Left cardiac atrium (tissue), 4 donors: ENCODE measurements at places on chromosomes 7 and 10. TPM values are rescaled to one million over a fixed set of nuclear protein-coding genes. Genes with fewer than 3 reads are reported as not detected.

DNA sequence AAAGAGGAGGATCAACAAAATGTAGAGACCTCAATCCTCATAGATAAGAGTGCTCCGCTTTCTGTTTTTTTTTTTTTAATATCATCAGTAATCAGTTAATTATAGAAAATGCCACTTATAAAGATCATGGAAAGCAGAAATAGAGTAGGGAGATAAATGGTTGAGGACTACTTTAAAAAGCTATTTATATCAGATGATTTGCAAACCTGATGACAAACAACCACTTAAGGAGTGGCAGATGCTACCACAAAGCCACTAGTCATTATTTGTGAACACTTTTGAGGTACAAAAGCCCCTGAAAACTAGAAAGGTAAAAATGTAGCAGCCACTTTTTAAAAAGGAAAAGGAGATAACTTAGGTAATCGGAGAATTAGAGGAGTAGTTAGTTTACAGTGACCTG is 99.0 kb upstream of the CYP26C1 start:
- DNase-seq = no peak

DNA sequence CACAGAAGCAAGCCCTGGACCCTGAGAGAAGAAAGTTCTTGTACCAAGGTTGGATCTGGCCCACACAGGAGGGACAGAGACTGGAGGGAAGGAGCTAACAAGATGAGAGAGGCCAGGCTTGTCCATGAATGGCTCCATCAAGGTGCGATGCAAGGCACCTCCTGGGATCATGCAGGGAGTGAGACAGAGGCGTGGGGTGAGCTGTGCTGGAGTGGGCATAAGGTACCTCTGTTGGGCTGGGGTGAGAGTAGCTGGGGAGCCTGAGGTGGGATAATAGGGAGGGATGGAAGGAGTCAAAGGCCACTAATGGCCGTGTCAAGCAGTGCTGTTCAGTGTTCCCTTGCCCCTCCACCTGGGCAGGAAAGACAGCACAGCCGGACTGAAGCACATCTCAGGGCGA is 9.9 kb downstream of the TMEM72 start:
- no peak for DNase-seq

- peak; percentile 18 for DNase-seq
Measured at GRCh38 chr10:132465193-132465888, 68.3 kb downstream of the PWWP2B start.

DNA sequence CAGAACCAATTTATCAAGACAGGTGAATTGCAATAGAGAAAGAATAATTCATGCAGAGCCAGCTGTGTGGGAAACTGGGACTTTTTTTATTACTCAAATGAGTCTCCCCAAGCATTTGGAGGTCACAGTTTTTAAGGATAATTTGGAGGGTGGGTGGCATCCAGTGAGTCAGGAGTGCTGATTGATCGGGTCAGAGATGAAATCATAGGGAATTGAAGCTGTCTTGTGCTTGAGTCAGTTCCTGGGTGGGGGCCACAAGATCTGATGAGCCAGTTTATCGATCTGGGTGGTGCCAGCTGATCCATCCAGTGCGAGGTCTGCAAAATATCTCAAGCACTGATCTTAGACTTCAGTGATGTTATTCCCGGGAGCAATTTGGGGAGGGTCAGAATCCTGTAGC is 9.9 kb upstream of the MYO1G start:
- DNase-seq = no peak

DNA sequence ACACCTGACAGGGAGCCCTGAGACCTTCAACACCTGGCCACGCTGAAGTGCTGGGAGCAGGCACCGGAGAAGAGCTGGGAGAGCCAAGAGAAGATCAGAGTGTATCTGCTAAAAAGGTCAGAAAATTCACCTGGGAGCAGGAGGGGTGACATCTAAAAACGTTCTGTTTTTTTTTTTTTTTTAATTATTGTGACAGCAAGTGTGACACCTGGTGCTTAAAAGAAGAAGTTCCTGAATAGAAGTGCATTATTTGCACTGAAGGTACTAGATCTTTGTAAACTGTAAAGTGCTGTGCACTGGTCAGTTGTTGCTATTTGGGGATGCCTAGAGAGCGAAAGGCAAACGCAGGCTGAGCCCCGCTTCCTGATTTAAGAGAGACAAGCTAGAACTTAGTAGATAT is 422.0 kb downstream of the PLXNA4 start:
- DNase-seq = no peak

GRCh38 chr10:101011517-101012423 is 12.2 kb downstream of the LZTS2 start:
- peak; percentile 29 for DNase-seq

Gene ELN
- total RNA-seq = 166 TPM

Gene ADCY1
- total RNA-seq = 7.4 TPM

GRCh38 chr7:36300696-36301350 is 88.8 kb upstream of the ANLN start:
- DNase-seq = peak; percentile 40

DNA sequence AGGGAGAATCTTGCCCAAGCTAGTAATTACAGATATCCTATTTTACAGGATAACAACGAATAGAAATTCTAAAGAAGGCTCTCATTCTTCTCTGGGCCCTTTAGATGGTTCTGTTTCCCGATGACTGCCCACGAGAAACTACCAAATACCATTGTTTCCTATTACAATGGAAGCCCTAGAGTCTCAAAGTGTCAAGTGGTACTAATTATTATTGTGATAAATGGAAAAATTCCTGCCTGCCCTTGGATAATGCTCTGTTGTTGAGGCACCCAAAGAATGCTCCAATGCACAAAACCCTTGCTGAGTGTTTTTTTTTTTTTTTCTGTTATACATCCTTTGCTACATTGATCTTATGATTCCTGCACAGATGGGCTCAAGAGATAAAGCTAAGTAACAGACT is 504.5 kb downstream of the XPNPEP1 start:
- no peak for DNase-seq

GRCh38 chr10:30219971-30220751 is 128.9 kb downstream of the MTPAP start:
- DNase-seq = no peak

GRCh38 chr7:46764100-46764936 is 817.6 kb downstream of the TNS3 start:
- peak; percentile 52 for DNase-seq

- peak; percentile 41 for DNase-seq
Measured at GRCh38 chr7:47304727-47305719, 276.9 kb downstream of the TNS3 start.

DNA sequence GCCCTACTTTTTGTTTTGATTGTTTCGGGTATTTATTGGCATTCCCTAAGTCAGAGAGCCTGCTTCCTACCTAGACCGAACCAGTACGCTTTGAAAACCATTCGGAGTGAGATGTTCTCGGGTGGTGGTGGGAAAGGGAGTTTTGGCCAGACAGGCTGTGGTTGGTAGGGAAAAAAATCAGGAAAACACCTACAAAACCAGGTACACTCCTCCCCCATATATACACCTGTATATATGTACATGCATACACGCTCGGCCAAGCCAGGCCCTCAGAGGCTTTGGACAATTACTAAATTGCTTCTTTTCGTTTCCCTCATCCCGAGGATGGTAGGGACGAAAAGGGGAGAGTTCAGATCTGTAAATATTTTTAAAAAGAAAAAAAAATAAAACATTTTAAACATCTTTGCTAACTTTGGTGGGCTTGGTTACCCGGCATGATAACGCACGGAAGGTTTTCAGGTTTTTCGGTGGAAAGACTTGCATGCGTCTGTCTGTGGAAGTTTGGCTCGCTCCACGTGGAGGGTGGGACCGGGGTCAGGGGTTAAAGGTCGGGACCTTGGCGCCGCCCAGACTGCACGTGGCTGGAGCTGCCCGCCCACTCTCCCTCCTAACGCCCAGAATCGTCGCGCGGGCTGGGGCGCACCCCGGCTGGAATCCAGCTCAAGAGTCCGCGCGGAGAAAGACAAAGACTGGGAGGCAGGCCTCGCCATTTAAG is 2.5 kb downstream of the HMX2 start:
- no peak for DNase-seq

- DNase-seq = no peak
Measured at GRCh38 chr7:37540917-37541316, 92.3 kb upstream of the ELMO1 start.

DNA sequence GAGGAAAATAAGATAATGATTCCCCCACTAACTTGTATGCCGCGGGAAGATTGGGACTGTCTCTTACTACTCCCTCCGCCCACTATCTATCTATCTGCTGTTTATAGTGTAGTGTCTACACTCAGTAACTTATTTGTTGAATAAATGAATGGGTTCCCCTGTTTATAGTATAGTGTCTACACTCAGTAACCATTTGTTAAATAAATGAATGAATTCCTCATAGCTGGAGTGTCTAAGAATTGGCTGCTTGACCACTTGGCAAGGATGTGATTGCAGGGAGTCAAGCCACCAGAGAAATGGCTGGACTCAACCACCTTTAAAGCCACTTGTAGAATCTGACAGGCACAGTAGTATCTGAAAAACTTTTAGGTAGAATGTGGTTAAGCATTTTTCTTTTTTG is 147.1 kb downstream of the TRIL start:
- DNase-seq = no peak

- no peak for DNase-seq
Measured at GRCh38 chr7:20352573-20353306, 22.0 kb downstream of the ITGB8 start.

GRCh38 chr10:110612087-110612486 is 32.0 kb upstream of the RBM20 start:
- DNase-seq = no peak

DNA sequence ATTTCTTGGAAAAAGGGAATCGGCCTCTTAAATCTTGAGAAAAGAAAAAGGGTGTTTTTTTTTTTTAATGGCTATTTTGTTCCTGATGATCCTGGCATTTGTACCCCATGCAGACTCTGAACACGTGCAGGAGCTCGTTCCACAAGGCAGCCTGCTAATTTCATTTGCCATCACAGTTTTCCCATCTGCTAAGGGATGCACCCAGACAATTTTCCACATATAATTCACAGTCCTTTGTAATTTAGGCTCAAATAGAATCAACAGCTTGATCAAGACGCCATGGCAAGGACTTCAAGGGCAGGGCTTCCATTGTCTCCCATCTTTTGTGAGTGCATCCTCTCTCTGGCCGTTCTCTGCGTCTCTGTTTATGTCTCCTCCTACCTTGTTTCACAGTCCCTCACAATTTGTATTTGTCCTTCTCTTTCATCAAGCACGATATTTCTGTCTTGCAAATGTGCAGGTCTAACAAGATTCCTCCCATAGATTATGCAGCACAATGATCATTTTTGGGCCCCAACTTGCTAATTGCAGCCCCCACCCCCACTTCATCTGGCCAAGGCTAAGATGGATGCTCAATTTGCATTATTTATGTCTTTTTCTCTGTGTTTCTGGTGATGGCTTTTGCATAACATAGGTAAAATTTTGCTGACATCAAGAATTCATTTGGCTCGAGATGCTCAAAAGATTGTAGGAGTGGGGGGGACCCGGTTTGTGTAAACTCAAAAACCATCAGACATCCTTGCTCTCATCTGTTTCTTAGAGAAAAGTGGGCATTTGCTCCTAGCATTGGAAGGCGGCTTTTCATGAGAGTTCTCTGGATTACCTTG is 356.0 kb upstream of the NPVF start:
- no peak for DNase-seq

Gene ACSM6
- total RNA-seq = not detected

Gene RALA
- total RNA-seq = 22.6 TPM

Gene ASB10
- total RNA-seq = 12.8 TPM

Gene CPXM2
- total RNA-seq = 17.0 TPM

Gene TLL2
- 1.5 TPM for total RNA-seq

Gene HOXA3
- 0.74 TPM for total RNA-seq

DNA sequence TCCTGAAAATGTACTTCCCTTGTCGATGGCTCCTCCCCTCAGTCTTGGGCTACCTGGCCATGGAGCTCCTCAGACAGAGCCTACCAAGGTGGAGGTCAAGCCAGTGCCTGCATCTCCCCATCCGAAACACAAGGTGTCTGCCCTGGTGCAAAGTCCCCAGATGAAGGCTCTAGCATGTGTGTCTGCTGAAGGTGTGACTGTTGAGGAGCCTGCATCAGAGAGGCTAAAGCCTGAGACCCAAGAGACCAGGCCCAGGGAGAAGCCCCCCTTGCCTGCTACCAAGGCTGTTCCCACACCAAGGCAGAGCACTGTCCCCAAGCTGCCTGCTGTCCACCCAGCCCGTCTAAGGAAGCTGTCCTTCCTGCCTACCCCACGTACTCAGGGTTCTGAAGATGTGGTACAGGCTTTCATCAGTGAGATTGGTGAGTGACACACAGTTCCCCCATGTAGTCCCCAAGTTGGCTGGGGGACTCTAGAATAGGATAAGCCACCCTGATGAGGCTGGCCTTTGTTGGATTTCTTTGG is 8.8 kb downstream of the PPRC1 start:
- no peak for DNase-seq

Gene UPK3BL2
- total RNA-seq = 2.9 TPM

GRCh38 chr7:108464743-108465142 is 8.5 kb upstream of the NRCAM start:
- no peak for DNase-seq

Gene CTTNBP2
- total RNA-seq = 4.3 TPM

DNA sequence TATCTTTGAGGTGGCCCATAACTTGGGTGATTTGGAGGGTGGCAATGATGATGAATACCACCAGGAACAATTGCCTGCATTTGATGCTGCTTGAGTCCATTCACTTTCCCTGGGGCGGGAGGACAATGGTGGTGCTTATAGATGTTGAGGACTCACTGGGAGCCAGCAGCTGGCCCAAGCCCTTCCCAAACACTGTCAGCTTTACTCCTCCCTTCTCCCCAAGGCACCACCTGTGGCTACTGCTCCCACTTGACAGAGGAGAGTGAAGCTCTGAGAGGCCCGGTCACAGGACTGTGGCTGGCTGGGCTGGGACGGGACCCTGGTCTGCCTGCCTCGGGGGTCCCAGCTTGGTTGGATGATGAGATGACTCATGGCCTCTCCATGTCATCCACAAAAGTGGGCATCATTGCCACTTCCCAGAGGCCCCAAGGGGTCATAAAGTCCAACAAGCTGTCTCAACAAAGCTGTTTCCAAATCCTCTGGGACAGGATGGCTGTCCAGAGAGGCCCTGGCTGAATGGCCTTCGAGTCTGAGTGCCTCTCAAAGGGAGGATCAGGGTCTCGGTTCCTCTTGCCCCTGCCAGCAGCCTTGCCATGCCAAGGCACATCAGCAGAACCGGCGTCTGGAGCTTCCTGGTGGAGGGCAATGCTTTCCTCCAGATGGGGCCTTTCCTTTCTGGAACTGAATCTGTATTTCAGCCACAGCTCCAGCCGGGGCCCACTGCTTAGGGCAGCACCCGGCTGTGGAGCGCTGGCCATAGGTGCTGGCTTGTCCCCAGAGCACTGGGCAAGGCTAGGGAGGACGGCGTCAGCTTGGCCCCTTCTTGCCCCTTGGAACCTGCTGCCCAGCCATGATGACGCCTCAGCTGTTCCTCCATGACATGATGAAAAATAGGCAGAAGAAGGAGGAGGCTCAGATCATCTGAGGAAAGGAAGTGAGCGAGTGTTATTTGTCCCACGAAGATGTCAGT is 47.0 kb upstream of the PLEKHA1 start:
- DNase-seq = no peak

Gene RET
- 0.84 TPM for total RNA-seq

- DNase-seq = no peak
Measured at GRCh38 chr10:21363731-21364104, 161.8 kb downstream of the SKIDA1 start.

DNA sequence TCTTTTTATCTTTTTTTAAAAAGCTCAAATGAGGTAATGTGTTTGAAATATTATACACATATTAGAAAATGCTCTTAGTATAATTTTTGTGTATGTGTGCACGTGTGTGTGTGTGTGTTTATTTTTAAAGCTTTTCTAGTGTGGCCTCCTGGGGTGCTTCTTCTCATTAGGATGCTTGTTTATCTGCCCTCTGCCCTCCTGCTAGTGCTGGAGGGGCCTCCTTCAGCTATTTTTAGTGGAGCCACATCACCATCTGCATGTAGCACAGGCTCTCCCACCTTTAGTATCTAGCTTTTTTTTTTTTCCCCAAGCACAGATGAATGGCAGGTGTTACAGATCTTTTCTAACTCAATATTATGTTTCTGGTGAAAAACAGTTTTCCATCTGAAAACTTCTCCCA is 155.7 kb upstream of the TMEM229A start:
- no peak for DNase-seq
